ENCODE measurements at places on chromosomes 1 and 21. TPM values are rescaled to one million over a fixed set of nuclear protein-coding genes. Genes with fewer than 3 reads are reported as not detected.

USP25 gene
- total RNA-seq, result 45.4 TPM

PPM1J gene
- 9.0 TPM for total RNA-seq

RGS7 gene
- total RNA-seq, result not detected

HJV gene
- 164 TPM for total RNA-seq

FMOD gene
- 54.8 TPM for total RNA-seq

NTNG1 gene
- 0.37 TPM for total RNA-seq

ABCG1 gene
- total RNA-seq, result 3.6 TPM

TMPRSS3 gene
- not detected for total RNA-seq

RGS4 gene
- total RNA-seq, result 1.7 TPM

FNDC10 gene
- total RNA-seq, result 0.91 TPM

MEX3A gene
- total RNA-seq, result 0.20 TPM

OR2T29 gene
- not detected for total RNA-seq

TRPM2 gene
- 1.7 TPM for total RNA-seq

DNA sequence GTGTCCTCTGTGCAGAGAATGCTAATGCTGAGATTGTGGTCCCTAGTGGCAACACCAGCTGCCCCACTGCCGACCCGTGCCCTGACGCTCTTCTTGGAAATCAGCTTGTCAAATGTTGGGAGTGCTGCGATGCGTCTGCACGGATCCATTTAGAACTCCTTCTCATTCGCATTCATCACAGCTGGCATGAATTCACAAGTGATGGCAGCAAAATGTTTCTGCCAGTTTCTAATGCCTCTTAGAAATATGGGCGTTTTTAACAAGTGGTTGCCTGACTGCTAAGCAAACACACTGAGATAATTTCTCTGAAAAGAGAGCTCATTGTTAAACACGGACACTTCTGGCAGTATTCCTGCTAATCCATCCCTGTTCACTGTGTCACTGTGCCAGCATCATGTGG is 131.9 kb upstream of the KCNJ6 start:
- DNase-seq, result no peak

- no peak for DNase-seq
Observed at GRCh38 chr21:34913811-34914210, 135.3 kb downstream of the RUNX1 start.

DNA sequence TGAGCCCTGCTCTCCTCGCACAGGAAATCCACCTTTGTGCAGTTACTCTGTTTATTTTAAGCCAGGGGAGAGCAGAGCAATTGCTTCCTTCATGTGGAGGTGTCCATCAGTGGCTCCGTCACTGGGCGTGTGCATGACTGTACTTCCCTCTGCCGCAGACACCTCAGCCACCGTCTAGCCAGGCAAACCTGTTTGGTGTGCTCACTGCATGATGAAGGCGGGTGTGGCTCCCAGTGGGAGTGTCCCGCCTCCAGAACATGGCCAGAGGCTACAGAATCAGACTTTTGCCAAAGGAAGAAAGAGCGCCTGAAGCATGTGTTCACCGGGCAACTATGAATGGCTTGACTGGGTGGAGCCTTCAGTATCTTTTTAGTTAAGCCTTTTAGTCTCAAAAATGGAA is 26.1 kb upstream of the LAMC2 start:
- DNase-seq, result no peak

GRCh38 chr1:159084867-159085266 is 8.3 kb upstream of the AIM2 start:
- DNase-seq, result no peak

DNA sequence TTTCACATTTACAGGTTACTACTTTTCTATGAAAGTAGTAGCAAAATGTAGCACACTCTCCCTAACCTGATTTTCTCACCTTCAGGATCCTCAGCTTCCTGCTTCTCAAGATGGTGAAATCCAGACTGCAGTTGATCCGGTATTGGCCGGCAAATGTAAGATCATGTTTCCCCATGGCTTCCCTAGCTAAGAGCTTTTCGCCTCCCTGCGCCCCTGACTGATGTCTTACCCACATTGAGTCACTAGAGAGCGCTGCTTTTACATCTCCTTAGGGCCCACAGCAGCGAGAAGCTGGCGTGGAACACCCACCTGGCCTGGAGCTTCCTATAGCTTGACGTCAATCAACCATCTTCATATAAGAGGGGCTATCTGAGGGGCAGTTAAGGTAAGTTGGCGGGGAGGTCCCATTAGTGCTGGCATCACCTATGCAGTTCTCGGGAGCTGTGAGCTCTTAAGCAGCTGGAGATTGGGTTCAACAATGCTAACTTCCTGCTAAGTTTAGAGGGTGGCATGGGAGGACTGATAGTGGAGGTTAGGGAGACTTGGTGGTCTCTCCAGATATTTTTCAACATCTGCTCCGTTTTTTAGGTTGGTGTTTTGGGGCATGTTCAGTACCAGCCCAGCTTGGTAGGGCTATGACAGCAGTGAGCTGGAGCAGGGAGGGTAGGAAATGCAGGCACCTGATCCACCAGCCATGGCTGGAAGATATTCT is 5.5 kb downstream of the PTPN7 start:
- no peak for DNase-seq

- DNase-seq, result no peak
Observed at GRCh38 chr1:94592571-94592920, 51.0 kb upstream of the F3 start.

GRCh38 chr1:30816211-30817076 is 58.9 kb upstream of the LAPTM5 start:
- peak; percentile 72 for DNase-seq

- no peak for DNase-seq
Observed at GRCh38 chr1:11338284-11338924, 65.4 kb downstream of the UBIAD1 start.

DNA sequence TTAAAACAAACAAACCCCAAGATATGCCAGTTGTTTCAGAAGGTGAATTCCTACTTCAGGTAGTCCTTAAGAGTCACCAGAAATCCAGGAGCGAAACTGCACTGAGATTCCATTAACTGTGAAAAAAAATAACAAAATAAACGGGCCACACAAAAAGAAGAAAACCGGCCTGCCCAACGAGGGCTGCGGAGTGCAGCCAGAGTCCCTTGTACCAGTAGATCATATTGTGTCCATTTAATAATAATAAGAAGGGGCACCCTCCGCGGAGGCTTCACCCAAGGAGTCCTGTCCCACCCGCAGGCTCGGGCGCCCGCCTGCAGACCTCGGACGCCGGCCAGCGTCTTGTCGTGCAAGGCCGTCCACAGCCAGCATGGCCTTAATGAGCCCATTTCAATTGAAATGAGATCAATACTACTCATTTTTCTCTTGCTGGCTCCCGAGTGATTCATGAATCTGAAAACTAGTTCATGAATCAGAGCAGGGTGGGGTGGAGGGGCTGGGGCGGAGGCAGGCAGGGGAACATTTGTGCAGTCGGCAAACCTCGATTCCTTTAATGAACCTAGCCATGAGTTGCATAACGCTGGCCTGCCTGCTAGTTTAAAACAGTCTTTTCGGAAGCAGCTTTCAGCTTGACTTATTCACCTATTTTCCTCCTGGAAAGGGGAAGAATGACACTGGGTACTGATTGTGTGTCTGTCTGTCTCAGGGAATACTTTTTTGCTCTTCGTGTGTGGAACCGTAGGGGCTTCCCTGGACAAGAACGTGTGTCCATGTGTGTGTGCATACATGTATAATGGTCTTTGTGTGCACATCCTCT is 113.1 kb upstream of the IRF2BP2 start:
- DNase-seq, result peak; percentile 82

- DNase-seq, result no peak
Observed at GRCh38 chr1:61472876-61473275, 252.1 kb downstream of the TM2D1 start.

DNA sequence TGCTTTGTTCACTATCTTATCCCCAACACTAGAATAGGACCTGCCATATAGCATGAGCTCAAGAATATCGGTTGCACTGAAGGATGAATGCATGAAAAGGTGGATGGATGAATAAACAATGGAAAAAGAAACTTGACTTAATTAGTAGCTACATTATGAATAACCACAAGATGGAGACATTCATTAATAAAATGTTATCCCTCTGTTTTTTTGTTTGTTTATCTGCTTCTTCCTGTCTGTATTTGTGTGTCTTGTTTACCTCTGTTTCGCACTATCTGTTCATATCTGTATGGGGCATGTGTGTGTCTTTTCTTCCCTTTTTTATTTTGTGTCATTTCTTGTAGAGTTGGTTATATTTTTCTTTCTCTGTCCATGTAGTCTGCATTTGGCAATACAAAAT is 1.1 kb upstream of the OR14I1 start:
- no peak for DNase-seq

GRCh38 chr1:44640200-44640853 is 34.0 kb downstream of the TMEM53 start:
- DNase-seq, result no peak

DNA sequence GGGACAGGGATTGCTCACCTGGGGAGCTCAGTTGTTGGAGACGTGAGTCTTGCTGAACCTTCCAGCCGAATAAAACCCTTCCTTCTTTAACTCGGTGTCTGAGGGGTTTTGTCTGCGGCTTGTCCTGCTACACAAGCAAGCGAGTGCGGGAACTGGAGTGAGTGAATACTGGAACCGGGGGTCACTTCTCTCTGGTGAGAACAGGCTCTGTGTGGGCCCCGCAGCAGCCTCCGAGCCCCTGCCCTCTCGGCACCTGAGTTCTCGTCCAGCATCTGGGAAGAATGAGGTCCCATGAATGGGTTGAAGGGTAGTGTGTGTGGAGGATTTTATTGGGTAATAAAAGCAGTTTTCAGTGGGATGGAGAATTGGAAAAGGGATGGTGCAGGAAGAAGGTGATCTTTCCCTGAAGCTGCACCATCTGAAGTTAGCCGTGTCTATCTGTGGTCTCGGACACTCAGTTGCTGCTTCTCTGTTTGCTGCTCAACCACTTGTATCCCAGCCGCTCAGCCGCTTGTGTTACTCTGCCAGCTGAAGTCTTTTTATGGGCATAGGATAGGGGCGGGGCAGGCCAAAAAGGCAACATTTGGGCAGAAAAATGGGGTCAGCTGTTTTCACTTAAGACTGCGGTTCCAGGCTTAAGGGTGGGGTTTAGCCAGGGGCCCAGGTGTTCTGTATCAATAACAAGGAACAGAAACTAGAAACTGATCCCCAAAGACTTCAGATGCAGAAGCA is 450.6 kb upstream of the CAMK1G start:
- DNase-seq, result no peak

GRCh38 chr1:242784807-242785206 is 260.3 kb upstream of the PLD5 start:
- no peak for DNase-seq

GRCh38 chr1:40439247-40439646 is 11.0 kb upstream of the ZFP69B start:
- no peak for DNase-seq

GRCh38 chr1:17250601-17251000 is 1.7 kb downstream of the PADI3 start:
- DNase-seq, result no peak

Data from right cardiac atrium (tissue), 5 donors.